ENCODE measurements at places on chromosomes 2 and 18.
A peak's percentile ranks its signal among the peaks of the same experiment; 100 is the strongest.

DNA sequence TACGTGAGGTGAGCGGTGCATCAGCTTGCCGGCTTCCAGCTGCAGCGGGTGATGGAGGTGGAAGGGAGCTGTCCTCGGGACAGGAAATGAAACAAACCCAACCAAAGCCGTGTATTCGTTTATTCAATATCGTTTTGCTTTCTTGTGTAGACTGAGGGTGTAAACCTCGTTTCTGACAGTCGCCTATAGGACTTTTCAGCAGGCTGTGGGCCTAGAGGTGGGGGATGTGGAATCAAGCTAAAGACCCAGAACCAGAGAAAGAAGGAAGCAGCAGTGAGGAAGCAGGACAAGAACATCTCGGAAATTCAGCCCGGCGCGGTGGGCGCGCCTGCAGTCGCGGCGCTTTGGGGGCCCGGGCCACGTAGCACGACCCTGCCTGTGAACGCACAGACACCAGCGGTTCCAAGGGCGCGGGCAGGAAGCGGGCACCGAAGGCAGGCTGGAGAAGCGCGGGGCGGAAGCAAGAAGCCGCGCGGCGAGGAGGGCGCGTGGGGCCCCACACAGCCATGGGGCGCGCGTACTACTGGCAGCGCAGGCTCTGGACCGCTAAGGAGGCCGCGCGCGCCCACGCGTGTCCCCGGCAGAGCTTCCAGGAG is 755 bp upstream of the ATP9B start:
- DNase-seq = no peak

DNA sequence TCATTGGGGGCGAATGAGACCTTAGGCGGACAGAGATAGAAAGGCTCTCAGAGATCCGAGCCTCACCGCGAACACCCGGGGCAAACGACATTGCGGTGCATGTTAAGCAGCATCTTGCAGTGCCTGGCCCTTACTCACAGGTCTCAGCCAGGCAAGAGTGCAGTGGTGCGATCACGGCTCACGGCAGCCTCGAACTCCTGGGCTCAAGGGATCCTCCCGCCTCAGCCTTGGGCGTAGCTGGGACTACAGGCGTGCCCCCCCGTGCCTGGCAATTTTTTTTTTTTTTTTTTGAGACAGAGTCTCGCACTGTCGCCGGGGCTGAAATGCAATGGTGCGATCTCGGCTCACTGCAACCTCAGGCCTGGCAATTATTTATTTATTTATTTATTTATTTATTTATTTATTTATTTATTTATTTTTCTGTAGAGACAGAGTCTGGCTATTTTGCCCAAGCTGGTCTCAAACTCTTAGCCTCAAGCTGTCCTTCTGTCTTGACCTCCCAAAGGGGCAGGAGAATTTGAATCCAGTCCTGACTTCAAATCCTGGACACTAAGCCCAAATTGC is 1.3 kb downstream of the LAMA3 start:
- no peak for DNase-seq

- no peak for DNase-seq
Measured at GRCh38 chr2:129008055-129008880, 689.6 kb upstream of the HS6ST1 start.

GRCh38 chr2:168432565-168433186 is 23.4 kb upstream of the CERS6 start:
- no peak for DNase-seq

GRCh38 chr18:45050712-45051601 is 370.3 kb downstream of the SETBP1 start:
- DNase-seq = peak; percentile 40

DNA sequence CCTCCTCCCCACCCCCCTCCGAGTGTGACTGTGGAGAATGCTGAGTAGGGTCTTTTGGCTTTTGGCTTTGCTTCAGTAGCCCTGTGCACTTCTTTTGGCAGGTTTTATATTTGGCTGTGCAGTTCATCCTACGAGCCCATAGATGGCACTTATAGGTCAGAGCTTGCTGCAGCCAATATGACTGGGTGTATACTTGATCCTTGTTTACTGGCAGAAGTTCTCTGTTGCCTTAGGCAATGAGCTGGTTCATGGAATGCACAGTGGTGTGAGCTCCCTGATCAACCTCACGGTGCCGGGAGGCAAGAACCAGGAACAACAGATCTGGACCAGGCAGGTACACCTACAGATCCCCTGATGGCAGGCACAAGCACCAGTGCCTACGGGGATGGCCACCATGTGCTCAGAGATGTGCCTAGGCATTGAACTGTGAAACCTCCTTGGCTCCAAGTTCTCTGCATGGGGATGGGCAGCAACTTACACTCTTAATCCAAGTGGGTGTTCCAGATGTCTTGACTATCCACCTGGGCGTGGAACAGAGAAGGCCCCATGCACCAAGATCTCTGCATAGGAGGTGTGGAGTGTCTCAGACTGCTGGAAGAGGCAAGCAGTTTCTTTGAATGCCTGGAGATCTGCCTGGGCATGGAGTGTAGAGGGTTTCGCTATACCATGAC is 190.4 kb downstream of the KIAA1328 start:
- DNase-seq = peak; percentile 61

DNA sequence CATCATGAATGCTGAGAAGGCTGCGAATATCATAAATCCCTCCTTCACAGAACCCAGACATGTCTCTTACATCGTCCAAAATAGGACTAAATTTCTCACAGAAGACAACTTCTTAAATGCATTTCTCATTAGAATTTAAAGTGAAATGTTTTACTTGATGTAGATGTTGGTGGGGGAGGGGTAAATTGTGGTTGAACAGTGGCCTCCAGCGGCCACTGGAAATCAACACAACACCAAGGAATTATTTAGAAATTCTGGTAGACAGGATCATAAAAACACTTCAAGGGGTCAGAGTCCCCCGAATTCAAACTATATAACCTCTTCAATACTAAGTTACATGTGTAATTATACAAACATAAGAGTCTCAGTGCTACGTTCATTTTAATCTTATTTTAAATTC is 135.9 kb downstream of the ABCA12 start:
- peak; percentile 24 for DNase-seq

GRCh38 chr2:27148801-27149439 is at the start of gene TCF23:
TCF23 (plus strand) TSS chr2:27149004; CDS start chr2:27149134, 130 bp downstream.
- no peak for DNase-seq

DNA sequence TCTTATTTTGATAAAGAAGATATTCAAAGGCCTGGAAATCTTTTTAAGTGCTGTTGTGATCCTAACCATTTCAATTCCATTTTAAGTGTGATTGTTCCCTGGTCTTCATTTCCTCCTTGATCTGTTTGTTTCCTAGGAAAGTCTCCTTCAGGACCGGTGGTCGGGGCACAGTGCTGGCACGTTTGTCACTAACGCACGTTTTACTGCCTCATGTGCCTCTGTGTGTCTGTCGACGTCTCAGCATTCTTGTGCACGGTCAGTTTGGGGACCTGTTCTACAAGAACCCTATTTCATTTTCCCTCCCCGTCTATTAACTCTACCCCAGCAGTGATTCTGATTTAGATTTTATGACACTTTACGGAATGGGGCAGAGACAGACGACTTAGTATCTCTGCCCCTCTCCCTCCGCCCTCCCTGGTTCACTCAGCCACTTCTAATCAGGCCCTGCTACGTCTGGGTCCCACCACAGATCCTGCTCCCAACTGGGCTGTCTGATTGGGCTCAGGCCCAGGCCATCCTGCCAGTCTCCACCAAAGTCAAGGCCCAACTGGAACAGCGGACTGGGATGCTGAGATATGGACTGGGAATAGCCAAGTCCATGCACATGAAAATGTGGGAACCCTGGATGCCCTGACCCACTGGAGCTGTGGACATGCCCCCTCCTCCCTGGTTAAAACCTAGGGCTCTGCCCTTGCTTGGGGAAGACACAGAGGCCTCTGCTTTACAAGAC is 95.6 kb downstream of the TWIST2 start:
- no peak for DNase-seq

- no peak for DNase-seq
Measured at GRCh38 chr2:14872779-14873325, 240.3 kb downstream of the LRATD1 start.

DNA sequence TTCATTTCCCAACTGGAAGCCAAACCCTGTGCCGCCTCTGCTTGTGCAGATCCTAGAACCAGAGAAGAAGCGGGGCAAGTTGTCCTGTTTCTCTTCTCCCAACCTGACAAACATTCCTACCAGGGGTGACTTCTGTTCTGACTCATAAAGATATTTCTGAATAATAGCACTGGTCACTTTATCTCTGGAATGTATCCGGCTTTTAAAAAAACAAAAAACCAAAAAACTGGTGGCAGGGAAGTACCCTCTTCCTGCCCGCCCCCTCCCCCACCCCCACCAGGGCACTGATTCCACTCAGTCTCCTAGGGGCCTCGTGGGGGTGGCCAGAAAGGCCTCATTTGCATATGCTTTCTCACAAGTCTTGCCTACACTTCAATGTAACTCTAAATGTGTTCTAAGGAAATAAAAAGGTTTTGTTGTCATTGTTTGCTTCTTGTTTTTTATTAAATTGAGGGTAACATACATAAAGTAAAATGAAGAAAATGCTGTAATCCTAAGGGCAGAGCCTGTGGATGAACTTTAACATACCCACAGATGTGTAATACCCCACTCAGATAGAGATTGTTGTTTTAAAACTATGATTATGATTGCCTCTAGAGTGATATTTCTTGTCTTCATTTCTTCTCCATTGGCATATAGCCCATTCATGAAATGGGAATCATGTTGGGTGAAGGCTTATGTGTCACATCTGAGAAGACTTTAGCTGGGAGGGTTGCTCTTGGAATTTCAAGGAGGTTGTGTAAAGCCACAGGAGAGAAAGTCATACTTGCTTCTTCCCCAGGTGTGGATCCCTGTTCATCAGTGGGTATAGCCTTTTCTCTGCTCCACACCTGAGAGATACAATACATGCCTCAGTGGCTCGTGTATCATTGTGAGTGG is 5.3 kb upstream of the FOSL2 start:
- DNase-seq = peak; percentile 94

GRCh38 chr18:63374540-63374939 is 7.5 kb upstream of the KDSR start:
- DNase-seq = no peak

DNA sequence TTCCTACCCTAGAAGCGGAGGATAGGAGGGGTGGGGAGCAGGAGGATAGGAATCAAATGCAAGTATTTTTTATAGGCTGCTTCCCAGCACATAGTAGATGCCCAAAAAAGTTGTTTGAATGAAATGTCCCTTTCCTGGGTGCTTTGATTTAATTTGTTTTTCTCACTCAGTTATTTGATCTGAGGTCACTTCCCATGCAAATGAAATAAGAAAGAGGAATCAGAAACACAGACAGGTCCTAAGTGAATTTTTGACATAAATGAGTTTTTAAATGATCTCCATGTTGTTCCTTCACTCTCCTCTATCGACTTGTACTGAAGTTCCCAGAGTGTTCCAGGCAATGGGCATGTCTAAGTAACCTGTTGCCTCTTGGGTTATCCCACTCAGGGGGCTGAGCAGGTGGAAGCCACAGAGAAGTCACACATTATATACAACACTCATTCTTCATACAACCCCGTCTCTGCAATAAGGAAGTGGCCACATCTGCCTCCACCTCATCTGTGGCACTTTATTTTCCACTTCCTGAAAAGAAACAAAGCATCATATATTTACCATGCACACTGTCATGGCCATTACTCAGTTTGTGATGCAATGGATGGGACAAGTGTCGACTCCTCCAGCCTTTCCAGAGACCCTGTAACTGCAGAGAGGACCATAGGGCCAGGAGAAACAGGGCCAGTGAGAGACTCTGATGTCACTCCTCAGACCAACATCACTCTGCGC is 81.9 kb upstream of the ZNF397 start:
- no peak for DNase-seq
